H7 (cell line): ENCODE measurements at places on chromosomes 13 and 19.

DNA sequence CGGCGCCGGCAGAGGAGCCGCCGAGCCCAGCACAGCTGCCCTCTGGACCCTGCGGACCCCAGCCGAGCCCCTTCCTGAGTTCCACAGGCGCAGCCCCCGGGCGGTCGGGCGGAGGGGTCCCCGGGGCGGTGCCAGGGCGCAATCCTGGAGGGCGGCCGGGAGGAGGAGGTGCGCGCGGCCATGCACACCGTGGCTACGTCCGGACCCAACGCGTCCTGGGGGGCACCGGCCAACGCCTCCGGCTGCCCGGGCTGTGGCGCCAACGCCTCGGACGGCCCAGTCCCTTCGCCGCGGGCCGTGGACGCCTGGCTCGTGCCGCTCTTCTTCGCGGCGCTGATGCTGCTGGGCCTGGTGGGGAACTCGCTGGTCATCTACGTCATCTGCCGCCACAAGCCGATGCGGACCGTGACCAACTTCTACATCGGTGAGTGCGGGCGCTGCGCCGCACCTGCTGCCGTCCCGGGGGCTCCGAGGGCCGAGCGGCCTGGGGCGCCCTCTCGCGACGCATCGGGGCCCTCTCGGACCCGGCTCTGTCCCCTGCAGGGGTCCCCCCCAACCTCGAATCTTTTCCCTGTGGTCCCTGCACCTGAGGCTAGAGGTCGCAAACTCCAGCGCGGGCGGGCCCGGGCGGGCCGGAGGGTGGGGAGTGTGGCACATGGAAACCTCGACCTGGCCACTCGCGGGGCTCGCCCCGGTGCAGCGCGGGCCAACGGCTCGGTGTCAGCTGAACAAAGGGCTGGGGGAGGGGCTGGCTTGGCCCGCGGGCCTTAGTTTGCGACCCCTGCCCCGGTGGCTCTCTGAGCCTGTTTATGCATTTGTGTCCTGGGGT, at the start of gene KISS1R:
Gene KISS1R, plus strand, starts transcription at position 11 of the 829 bp plus-strand sequence. Its CDS starts 170 bp downstream, at position 181.
- peak; percentile 97 for DNase-seq

GRCh38 chr13:105952233-105952972, 583.1 kb downstream of the EFNB2 start:
- no peak for DNase-seq

DNA sequence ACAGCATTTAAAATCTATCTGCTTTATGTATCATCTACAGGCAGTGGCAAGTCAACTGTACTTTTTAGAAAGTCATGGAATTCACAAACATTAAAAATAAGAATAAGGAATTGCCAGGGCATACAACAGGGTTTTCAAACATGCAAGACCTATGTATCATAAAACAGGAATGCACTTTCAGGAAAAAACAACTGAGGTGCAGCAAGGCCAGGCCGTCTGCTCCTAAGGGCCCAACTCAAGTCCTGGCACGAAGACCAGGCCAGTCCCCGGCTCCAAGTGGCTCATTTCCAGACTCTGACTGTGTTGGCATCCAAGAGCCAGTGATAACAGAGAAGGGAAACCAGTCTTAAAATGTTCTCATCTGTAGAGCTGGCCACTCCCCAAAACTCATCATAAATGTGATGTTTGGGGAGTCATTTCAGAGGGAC, 7.1 kb downstream of the RFX2 start:
- DNase-seq = peak; percentile 3

DNA sequence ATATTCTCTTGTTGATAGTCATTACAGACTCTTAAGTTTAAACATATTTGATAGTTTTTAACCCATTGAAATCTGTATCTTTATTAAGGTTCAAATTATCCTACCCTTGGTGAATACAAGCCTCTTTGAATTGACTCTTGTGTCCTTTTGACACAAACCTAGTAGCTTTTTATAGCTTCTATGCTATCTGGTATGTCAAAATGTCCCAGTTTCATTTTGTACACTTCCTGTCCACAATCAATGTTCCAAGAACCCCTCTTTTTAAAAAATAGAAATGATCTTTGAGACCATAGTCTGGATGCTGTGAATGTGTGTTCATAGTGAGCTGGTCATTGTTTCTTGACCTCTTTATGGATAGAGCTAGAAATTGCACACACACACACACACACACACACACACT, 39.2 kb upstream of the FGF14 start:
- DNase-seq = no peak

GRCh38 chr19:49718511-49718910, 27.6 kb downstream of the CPT1C start:
- DNase-seq = no peak

DNA sequence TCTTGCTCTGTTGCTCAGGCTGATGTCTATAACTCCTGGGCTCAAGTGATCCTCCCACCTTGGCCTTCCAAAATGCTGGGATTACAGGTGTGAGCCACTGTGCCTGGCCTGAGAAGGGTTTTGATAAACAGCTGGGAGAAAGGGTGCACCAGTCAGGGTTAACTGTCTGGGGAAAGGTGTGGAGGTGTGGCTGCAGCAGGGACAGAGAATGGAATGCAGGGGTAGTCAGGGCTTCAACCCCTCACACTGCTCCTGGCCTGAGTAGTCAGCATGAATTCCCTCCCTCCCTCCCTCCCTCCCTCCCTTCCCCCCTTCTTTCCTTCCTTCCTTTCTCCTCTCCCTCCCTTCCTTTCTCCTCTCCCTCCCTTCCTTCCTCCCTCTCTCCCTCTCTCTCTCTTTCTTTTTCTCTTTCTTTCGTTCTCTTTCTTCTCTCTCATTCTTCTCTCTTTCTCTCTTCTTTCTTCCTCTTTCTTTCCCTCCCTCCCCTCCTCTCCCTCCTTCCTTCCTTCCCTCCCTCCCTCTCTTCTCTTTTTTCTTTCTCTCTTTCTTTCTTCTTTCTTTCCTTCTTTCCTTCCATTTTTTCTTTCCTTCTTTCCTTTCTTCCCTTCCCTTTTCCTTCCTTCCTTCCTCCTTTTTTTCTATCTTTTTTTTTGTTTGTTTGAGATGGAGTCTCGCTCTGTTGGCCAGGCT, 16.0 kb downstream of the MYO1F start:
- peak; percentile 79 for DNase-seq

- DNase-seq = no peak
These were observed 225.8 kb downstream of the GGACT start for GRCh38 chr13:100362781-100363180.

DNA sequence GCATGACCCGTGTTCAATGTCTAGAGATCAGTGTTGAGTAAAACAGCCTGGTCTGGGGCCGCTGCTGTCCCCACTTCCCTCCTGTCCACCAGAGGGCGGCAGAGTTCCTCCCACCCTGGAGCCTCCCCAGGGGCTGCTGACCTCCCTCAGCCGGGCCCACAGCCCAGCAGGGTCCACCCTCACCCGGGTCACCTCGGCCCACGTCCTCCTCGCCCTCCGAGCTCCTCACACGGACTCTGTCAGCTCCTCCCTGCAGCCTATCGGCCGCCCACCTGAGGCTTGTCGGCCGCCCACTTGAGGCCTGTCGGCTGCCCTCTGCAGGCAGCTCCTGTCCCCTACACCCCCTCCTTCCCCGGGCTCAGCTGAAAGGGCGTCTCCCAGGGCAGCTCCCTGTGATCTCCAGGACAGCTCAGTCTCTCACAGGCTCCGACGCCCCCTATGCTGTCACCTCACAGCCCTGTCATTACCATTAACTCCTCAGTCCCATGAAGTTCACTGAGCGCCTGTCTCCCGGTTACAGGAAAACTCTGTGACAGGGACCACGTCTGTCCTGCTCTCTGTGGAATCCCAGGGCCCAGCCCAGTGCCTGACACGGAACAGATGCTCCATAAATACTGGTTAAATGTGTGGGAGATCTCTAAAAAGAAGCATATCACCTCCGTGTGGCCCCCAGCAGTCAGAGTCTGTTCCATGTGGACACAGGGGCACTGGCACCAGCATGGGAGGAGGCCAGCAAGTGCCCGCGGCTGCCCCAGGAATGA, 1.5 kb upstream of the CEACAM5 start:
- DNase-seq = peak; percentile 93

DNA sequence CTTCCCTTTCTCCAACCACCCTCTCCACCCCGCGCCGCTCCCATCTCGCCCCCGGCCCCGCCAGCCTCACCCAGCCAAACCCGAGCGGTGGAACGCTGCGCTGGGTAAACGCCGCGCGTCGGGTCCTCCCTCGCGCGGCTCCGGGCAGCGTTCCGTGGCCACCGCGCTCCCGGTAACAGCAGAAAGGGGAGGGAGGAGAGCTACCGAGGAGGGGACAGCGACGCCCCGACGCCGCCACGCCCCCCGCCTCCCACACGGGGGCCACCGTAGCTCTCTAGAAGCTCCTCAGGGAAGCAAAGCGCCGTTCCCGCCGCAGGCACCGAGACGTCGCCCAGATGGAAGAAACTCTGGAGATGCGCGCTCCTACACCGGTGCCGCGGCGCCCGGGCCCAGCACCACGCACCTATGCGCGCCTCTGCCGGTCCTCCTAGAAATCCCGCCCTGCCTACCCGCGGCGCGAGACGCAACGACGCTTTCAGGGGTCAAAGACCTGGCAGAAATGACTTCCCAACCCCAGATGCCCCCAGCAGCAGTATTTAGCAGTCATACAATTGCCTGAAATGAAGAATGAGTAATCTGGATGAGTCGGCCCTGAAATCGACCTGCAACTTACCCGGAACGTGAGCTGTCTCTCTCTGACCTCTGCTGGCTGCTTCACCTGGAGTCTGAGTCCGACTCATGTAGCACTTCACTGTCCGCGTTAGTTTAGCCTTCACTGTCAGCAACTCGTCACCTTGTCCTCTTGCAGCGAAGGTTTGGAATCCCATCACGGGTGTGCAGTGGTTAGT, at the start of gene RUBCNL:
Gene RUBCNL, minus strand, starts transcription at position 189 of the 788 bp plus-strand sequence. CDS start 14,777 bp downstream, outside the sequence.
- DNase-seq = peak; percentile 87

GRCh38 chr19:28934631-28935030, 278.3 kb downstream of the UQCRFS1 start:
- no peak for DNase-seq

DNA sequence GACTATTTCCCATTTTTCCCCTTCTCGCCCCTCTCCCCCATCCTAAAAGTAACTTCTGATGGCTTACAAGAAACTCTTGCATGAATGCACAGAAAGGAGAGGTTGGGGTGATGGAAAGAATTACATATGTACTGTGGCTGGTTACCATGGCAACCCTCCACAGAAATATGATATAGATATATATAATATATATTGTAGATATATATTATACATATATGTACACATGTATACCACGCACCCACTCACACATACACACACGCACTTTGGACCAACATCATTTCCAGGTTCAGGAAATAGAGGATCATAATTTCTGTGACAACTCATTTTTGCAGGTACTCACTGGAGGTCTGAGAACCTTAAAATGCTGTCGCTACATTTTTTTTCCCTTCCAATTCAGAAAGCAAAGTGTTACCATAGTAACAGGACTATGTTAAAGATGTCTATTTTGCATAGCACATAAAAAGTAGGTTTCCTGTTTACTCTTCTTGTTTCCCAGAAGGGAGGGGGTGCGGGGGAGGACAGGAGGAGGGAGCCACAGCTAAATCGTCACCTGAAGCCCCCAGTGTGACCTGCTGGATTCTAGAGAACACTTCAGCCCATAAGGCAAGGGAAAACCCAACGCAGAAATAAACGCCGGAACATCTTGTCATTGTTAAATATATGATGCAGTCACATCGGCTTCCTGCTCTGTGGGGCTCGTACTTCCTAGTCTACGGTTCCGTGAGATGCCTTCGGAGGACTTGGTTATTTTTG, 44.7 kb downstream of the EFNB2 start:
- no peak for DNase-seq

DNA sequence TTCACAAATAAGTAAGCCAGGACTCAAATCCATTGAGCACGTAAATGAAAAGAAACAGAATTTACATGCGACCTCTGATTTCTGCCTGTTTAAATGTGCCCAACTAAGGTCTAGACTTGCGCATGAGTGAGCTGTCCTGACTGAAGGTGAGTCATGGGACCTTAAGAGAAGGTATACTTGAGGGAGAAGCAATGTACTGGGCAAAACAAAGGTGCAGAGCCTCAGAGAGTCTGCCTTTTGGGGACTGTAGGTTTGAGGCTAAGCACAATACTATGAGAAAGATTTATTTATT, 45.8 kb downstream of the UFM1 start:
- no peak for DNase-seq

- no peak for DNase-seq
These were observed 39.5 kb upstream of the CNMD start for GRCh38 chr13:52779103-52779502.

- no peak for DNase-seq
These were observed 79.2 kb downstream of the UBL3 start for GRCh38 chr13:29771247-29771646.

- DNase-seq = no peak
These were observed 195.0 kb upstream of the ATXN8OS start for GRCh38 chr13:69912630-69913029.

- DNase-seq = no peak
These were observed 268.4 kb upstream of the ARGLU1 start for GRCh38 chr13:106836186-106836802.

DNA sequence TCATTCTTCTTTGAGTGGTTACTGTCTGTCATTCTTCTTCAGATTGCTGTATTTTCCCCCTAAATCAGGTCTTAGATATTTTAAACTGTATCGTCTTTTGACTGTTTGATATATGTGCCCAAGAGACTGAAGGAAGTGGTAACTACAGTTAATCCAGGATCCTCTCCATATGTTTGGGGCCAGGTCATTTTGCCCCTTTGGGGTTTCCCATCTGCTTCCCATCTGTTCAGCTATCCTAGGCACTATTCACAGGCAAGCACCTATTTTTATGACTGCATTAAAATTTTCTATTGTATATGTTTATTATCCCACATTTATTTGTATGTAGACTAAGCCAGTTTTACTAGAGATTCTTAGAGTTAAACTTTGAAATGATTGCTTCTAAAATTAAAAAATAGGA, 244.2 kb downstream of the PCCA start:
- DNase-seq = no peak

DNA sequence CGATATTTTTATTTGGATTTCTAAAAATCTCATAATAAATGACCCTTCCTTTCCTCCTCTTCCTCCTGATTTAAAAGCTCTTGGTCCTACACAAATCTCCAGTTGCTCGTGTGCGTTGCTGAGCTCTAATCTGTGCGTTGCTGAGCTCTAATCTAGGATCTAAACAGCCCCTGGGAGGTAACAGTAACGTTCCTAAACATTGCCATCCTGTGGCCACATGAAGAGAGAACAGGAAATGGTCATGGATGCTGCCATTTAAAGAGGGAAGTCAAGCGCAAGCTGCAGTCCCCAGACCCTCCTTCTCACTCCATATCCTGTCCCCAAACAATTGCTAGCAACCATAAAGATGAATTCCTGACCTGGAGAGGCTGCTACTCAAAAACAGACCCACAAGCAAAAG, 170.8 kb downstream of the NUFIP1 start:
- DNase-seq = peak; percentile 64

DNA sequence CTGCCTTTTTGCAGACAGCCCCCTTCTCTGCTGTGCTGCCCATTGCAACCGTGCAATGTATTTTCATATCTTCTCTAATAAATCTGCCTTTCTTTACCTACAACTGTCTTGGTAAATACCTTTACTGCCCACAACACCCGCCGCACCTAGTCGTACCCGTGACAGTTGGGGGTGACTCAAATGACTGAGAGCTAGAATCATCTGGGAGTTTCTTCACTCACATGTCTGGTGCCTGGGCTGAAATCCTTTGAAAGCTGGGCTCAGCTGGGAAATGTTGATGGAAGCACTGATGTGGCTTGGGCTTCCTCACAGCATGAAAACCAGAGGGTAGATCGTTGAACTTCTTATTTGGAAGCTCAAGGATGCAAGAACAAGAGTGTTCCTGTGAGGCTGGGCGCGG, 2.8 kb upstream of the PNMA8A start:
- no peak for DNase-seq
